Midbrain (tissue), 1 donor: ENCODE measurements at places on chromosomes 11 and 22.
A peak's percentile ranks its signal among the peaks of the same experiment; 100 is the strongest.

- no peak for DNase-seq
These were observed 122.9 kb downstream of the MAML2 start for GRCh38 chr11:96219981-96220623.

GRCh38 chr11:65814131-65814985 lies 19.4 kb upstream of the SNX32 start:
- DNase-seq, result no peak

GRCh38 chr11:75874684-75875341 lies 59.8 kb downstream of the UVRAG start:
- no peak for DNase-seq

- DNase-seq, result no peak
These were observed 3.1 kb downstream of the WBP2NL start for GRCh38 chr22:42001706-42002105.

- DNase-seq, result no peak
These were observed 239.9 kb upstream of the ZC3H12C start for GRCh38 chr11:109853156-109853776.

DNA sequence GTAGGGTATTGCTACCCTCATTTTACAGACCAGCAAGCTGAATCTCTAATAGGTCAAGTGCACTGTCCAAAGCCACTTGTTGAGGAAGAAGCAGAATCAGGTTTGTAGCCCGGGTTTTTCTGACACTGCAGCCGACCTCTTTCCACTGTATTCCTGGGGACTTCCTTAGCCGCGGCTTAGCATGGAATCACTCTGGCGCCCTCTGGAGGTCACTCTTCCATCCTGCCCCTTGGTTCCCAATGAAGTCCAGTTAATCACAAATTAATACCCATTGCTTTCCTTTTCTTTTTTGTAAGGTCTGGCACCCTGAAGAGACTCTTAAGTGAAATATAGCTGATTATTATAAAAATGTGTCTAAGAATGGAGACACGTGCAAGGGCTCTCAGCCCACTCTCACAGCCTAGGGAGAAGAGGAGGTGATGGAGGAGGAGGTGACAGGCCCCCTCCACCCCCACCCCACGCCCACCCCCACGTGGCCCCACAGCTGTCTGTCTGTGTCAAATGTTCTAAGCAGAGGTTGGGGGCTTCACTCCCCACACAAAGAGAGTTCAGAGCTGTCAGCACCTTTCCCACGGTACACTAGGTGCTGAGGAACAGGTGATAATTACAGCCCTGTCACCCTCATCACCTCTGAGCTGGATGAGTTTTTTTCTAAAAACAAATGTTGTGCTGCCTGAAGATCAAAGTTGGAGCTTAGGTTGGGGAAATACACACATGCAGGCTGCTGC lies 57.7 kb upstream of the DRD2 start:
- DNase-seq, result peak; percentile 83

DNA sequence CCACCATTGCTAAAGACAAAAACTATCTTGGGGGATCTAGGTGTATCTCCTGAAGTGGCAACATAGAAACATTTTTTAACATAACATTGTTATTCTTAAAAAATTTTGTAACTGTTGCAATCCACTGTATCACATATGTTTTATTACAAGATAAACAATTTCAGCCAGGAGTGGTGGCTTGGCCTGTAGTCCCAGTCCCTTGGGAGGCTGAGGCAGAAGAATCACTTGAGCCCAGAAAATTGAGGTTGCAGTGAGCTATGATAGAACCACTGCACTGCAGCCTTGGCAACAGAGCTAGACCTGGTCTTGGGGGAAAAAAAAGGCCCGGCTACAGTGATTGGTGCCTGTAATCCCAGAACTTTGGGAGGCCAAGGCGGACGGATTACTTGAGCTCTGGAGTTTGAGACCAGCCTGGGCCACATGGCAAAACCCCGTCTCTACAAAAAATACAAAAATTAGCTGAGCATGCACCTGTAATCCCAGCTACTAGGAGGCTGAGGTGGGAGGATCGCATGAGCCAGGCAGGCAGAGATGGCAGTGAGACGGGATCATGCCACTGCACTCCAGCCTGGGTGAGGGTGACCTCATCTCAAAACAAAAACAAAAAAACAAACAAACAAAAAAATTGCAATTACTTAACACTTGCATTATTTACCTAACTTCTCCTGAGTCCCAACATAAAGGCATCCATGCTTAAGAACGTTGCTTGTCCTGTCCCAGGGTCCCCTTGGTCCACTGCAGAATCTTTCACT lies 1.5 kb upstream of the DEPDC5 start:
- no peak for DNase-seq
